ENCODE measurements at places on chromosomes 13 and 19.

- no peak for DNase-seq
Measured at GRCh38 chr13:113598481-113598880, 13.9 kb downstream of the TFDP1 start.

DNA sequence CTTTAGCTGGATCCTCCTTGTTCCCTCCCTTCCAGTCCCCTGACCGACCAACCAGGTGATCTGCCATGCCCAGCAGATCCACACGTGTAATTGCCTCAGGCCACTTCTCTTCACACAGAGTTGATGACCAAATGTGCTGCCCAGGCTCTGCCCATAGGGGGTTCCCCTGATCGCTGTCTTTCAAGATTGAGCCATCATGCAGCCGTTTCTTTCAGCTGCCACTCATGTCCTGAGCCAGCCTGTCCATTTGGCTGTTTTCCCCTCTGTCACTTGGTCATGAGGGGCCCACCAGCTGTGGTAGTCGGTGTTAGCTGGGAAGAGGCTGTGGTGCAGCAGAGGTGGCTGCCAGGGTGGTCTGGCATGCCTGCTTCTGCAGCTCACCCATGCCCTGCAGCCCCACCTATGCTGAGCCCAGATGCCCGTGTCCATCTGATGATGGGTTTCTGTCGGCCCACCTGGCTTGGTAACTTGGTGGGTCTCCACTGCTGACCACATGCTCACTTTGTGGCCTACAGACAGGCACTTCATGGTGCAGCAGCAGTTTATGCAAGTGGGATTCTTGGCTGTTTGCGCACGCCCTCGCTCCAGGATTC is 35.6 kb upstream of the GPR183 start:
- DNase-seq: no peak

DNA sequence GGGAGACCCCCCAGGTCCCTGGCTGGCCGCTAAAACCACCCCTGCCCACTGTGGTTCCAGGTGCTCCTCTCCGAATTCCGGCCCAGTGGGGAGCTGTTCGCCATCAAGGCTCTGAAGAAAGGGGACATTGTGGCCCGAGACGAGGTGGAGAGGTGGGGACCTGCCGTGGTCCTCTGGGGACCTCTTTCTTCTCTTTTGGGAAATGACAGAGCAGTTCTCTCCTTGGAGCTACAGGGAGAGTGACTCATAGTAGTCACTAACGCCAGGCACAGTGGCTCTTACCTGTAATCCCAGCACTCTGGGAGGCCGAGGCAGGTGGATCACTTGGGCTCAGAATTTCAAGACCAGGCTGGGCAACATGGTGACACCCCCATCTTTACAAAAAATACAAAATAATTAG is 7.3 kb downstream of the PTGER1 start:
- DNase-seq: no peak

DNA sequence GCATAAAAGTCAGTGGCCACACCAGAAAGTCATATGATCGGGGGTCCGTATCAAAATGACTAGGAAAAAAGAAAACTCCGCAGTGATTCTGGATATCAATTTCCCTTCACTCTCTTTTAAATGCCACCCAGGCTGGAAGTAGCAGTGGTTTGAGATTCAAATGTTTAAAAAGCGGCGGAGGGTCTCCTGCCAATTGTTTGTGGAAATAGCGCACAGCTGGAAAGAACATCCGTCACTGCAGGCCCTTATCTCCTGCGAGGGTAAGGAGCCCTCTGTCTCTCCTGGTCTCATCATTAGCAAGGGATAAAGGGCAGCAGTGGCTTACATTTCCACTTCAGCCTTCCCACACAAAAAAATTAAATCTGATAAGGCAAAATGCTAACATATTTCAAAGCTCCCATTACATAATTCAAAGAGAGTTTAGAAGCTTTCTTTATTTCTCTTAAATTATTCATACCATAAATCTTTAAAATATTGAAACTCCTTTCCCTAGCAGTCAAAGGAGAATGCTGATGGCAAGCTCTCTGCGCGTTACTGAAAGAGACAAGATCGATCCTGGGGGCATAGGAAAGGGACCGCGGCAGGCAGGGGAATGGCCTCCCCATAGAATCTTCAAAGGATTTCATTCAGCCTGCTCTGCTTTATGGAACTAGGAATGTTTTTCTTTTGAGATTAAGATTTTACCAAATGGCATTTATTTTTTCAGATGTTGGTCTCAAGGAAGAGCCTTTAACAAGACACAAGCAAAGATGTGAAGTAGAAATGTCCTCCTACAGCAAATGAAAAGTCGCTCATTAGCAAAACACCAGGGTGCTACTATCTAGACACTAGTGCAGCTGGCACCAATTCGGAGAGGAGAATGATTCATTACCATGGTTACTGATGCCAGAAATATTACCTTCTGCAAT is 35.0 kb downstream of the AMER2 start:
- DNase-seq: no peak

DNA sequence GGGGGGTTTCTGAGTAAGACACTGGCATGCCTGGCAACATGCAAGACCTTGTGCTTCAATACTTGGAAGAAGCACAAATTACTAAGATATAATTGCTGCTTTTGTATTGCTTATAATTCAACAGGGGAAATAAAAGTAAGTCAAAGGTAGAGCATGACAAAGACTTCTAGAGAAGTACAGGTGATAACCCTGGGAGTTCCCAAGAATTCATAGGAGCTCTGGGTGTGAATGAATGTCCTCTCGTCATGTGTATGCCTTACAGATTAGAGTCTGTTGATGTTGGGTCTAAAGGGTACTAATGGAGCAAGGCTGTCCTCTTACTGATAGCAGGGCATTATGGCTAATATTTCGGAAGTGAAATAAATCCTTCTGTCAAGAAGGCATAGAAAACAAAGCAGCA is 7.6 kb upstream of the ZNF461 start:
- DNase-seq: no peak

- no peak for DNase-seq
Measured at GRCh38 chr19:3618144-3618810, 8.3 kb downstream of the CACTIN start.

DNA sequence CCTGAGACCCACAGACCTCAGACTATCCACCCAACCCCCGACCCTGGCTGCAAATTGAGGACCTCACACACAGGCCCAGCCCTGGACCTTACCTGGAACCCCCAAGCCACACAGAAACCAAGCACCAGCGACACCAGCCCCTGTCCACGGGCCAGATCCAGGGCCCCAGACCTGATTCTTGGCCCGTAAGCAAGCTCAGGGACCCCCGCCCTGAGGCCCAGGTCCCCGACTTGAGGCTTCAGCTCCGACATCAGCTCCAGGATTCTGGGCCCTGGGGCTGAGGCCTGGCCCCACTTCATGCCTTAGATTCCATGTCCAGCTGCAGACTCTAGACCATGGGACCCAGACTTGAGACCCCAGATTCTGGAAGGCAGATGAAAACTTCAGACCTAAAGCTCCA is 6.3 kb downstream of the TTYH1 start:
- DNase-seq: no peak

DNA sequence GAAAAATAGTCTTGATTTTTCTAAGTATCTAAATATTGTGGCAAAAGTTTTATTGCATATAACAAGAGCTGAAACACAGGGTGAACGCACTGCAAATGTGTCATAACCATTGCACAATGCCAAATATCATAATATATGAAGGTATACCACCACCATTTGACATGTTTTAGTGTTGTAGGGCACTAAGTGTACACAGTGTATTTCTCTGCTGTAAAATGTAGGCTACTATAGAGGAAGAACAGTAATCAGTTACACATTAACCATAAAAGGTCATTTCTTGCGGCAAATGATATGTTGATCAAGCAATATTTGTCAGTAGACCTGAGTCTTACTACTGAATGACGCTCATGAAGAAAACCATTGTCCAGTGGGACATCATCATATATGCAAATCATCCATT is 18.3 kb upstream of the KLF5 start:
- no peak for DNase-seq

DNA sequence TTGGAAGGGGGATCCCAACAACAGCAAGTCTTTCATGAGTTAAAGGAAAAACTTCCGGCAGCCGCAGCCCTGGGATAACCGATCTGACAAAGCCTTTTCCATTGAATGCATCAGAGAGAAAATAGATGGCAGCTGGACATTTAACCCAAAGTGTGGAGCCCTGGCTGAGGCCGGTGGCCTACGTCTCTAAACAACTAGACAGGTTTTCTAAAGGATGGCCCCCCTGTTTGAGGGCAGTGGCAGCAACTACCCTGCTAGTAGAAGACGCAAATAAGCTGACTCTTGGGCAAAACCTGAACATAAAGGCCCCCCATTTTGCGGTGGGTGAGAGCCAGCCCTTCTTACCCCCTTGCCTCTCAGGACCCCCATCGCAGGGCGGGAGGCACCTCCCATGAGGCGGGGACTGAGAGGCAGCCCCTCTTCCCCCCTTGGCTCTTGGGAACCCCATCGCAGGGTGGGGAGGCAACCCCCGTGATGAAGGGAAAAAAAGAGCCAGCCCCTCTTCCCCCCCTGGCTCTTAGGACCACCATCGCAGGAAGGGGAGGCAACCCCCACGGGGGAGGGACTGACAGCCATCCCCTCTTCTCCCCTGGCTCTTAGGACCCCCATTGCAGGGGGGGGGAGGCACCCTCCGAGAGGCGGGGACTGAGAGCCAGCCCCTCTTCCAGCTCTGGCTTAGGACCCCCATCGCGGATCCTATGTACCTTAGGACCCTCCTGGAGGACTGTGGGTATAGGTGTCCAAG is 2422.9 kb upstream of the PCDH20 start:
- no peak for DNase-seq

DNA sequence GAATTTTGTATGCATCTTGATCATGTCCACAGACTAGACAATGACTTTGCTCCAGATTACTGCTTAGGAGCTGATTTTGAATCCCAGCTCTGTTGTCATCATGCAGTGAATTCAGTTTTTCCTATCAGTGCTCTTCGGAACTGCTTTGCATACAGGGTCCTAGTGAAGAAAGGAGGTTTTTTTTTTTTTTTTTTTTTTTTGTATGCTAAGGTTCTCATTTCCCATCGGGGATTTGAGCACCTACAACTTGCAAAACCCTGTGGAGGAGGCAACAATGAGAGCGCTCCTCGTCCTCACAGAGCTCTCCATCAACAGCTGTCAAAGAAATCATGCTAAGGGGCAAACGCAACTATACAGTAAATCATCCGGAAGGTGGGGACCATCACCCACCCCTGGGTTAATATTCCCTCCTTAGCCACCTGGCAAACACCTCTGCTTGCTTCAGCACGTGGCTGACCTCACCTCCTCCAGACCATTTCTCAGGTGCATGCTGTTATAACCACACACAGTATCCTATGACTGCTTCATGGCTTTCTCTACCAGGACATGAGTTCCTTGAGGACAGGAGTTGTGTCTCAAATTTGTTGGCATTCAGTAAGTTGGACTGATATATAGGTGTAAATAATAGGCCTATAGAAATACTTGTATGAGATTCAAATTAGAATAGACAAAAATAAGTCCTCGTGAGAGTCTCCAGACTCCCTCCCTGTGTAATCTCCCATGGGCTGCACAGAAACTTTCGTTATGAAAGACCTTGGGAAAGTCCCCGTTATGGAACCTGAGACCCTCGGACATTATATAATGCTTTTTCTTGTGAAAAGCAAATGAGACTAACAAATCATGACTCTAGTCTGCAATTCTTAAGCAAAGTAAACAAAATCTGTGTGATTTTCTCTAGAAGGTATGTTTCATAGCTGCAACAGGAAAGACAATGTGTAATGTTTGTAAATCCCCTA is 113.8 kb downstream of the KATNAL1 start:
- no peak for DNase-seq

DNA sequence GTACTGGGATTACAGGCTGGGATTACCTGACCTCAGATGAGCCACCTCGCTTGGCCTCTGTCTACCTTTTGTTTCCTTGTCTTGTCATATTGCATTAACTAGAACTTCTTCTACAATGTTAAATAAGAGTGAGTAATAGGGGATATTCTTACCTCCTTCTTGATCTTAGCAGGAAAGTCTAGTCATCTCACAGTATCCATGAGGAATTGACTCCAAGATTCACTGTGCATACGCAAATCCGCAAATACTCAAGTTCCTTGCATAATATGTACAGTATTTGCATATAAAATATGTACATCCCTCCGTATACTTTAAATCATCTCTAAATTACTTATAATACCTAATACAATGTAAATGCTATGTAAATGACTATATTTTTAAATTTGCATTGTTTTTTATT is 78.3 kb downstream of the POLR1D start:
- no peak for DNase-seq

- no peak for DNase-seq
Measured at GRCh38 chr13:108752276-108752675, 122.9 kb downstream of the MYO16 start.

DNA sequence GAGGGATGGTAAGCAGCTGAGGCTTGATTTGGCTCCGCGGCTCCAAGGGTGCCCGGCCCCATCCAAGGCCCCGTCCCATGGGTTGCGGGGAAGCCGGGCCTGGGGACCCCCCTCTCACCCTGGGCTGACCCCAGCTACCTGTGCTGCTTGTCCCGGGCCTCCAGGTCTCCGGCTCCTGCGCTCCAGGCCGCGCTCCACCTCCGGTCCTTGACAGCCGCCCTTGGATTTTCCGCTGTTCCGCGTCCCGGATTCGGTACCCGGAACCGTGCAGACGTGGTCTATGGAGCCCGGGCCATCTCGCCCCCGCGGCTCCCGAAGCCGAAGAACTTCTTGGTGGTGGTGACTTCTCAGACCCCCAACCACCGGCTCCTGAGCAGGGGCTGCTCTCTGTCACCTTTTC is 48.3 kb upstream of the C1QTNF9B start:
- no peak for DNase-seq

DNA sequence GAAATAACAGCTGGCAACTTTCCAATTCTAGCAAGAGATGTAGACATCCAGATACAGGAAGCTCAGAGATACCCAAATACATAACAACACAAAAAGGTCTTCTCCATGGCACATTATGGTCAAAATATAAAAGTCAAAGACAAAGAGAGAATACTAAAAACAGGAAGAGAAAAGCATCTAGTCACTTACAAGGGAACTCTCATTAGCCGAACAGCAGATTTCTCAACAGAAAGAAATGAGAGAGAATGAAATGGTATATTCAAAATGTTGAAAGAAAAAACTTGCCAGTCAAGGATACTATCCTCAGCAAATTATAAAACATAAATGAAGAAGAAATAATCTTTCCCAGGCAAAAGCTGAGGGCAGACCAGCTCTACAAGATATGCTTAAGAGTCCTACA is 12.4 kb downstream of the ZNF780A start:
- no peak for DNase-seq

DNA sequence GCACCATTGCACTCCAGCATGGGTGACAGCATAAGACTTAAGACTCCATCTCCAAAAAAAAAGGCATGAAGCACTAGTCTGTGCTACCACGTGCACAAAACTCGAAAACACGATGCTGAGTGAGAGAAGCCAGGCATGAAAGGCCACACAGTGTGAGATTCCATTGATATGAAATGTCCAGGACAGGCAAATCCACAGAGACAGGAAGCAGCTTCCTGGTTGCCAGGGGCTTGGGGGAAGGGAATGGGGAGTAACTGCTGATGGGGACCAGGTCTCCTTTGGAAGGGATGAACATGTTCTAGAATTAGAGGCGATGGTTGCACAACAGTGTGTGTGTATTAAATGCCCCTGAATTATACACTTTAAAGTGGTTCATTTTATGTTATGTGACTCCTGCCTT is 15.9 kb upstream of the JUND start:
- DNase-seq: no peak
